Kidney tubule cell (primary cell): ENCODE measurements at places on chromosomes 12 and 14.

GRCh38 chr14:63949696-63950095, 96.9 kb downstream of the SYNE2 start:
- DNase-seq = no peak

GRCh38 chr14:79356040-79356439, 855.3 kb downstream of the DIO2 start:
- no peak for DNase-seq

DNA sequence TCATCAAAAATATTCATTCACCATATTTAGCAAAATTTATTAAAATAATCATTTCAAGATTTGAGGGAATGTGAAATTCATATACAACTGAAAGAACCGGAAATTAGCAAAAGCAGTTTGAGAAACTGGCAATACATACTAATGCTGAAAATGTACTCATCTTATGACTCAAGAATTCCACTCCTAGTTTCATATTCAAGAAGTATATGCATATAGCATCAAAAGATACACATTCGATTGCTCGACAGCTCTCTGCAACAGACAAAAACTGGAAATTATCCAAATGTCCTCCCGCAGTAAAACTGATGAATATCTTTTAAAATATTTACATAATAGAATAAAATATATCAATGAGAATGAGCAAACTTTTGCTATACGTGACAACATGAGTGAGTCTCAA, 189.2 kb upstream of the MGAT4C start:
- DNase-seq = no peak

- DNase-seq = no peak
Measured at GRCh38 chr12:130555628-130556485, 160.2 kb downstream of the RIMBP2 start.

GRCh38 chr12:58670623-58671022, 249.7 kb downstream of the LRIG3 start:
- no peak for DNase-seq

- DNase-seq = no peak
Measured at GRCh38 chr12:53330671-53331070, 5.5 kb downstream of the SP7 start.

DNA sequence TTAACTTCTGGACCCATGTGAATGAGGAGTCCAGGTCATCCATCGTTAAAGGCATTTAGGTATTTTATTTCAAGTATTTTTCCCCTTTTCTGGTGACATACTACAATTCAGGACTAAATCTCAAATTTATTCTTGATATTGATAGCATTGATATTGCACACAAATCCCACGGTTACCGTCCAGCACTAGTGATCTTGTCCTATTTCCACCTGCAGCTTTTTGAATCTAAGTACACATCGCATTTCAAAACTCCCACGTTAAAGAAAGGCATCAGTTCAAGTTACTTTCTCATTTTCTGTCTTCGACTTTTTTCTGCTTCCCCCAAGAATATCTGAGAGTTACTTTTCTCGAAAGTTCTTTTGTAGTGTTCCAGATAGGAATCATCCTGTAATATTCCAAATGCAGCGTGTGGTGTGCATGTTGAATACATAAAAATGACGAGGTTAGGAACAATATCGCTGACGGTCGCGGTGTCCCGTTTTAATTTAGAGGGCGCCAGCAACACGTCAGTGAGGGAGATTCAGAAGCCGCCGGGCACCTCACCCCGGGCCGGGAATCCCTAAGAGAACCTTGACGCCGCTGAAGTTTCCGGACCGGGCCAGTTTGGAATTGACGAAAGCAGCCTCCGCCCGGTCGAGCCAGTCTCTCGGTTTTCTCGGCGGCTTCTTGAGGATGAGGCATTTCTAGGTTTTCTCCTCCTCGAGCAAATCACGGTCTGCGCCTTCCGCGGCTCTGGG, 569 bp upstream of the RGS6 start:
- no peak for DNase-seq

GRCh38 chr12:69886109-69886508, 61.1 kb downstream of the MYRFL start:
- DNase-seq = no peak

DNA sequence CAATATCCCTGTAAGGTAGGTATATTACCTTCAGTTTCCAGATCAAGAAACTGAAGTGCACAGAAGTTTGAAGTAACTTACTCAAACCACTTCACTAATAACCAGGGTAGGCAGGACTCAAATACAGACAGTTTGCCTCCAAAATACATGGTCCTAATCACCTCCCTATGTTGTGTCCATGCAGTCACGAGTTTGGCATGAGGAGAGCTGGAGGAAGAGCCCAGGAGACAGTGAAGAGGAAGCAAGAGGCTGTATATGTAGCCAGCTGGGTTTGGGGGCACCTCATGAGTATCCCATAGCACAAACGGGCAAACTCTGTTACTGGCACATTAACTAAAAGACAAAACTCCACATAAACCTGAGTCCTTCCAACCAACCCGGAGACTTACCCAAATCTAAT, 79.2 kb downstream of the DUSP16 start:
- DNase-seq = no peak

DNA sequence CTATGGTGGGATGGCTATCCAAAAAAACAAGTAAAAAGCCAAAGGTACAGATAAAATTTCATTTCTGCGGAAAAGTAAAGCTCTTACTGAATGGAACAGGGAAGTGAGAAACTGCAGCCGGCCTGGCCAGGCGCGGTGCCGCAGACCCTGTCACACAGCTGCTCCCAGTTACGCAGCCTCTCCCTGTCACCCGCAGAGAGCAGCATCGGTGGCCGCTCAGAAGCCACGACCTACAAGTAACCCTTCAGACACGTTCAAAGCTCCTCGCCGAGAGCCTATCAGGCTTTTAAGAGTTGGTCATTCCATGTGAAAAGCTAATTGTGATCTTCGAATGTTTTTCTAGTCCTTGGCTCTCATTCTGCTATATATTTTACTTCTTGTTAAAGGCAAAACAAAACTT, 11.0 kb upstream of the ANKLE2 start:
- DNase-seq = no peak

DNA sequence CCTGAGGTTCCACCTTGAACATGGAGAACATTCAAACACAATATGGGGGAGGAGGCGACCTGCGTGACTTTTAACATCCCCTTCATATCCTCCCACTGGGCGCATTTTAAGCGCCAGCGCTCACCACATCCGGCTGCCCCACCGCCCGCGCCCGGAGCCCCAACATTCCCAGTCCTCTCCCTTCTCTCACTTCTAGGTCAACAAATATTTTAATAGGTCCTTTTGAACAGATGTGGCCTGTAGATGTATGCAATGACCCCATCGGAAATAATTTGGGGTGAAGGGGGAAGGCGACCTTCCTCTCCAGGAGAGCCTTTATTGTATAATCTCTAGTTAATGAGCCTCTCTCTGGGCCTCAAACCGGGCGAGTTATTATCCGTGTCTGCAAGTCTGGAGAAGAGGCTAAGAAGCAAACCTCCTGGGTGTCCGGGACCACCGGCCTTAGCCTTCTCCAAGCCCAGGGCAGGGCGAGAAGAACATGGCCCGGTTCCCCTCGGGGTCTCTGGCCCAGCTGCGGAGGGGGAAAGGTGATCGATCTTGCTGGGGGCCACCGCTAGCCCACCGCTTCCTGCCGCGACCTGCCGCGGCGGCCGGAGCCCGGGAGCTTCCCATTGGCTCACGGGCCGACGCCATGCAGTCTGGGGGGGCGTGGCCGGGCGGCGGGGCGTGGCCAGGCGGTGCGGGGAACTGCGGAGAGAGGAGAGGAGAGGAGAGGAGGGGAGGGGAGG, 83.2 kb upstream of the HMGA2 start:
- peak; percentile 87 for DNase-seq

GRCh38 chr12:48336061-48336460, 14.7 kb downstream of the ZNF641 start:
- no peak for DNase-seq

DNA sequence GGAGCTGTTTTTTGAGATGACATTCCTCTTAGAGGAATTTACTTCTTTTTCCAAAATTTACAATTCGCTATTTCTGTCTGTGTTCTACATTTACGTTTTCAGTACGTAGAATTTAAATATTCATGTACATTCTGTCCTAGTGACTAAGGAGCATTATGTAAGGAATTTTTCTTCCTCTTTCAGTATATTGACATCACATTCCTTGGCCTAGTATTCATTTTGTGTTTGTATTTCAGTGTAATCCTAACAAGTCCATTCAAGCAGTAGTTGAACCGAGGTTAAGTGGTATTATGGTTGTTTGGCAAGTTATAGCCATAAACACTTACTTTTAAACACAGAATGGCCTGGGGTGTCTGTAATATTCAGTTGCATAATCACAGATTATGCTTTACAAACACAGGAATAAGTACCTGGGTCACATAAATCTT, 465.2 kb downstream of the PCNX1 start:
- peak; percentile 57 for DNase-seq

DNA sequence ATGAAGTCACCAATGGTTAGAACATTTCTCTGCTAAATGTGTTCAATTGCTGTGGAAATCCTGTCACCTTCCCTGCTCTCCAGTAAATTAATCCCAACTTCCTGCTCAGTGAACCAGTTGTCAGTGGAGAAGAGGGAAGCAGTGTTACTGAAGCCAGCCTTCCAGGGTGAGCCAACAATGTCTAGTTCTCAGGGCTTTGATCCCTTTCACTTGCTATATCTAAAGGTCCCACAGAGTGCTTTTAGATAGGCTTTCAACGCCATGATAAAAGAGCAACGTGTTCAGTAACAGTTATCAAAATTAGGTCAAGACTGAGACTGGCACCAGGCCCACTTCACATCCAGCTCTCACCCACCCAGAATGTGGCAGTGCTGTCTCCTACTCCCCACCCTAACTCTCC, 139.7 kb downstream of the KCNH5 start:
- DNase-seq = peak; percentile 2

DNA sequence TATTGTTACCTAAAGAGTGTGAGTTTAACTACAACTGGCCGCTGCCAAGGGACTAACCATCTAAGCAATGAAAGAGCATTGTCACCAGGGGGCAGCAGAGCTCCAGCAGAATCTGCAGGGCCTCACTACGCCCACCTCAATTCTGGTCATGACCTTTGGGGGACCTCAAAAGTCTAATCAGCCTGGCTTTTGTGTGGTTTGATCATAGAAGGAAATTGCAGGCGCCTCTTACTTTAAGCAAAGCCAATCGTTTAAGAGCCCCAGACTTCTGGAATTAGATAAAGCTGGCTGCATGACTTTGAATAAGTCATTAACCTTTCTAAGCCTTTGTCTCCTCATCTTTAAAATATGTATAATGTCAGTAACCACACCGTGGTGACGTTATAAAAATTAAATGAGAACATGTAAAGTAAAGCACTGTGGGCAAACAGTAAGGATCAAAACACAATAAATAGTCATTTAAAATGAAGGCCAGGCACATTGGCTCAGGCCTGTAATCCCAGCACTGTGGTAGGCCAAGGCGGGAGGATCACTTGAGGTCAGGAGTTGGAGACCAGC, 58.6 kb downstream of the TBX3 start:
- peak; percentile 41 for DNase-seq

GRCh38 chr12:131041968-131042833, 88.5 kb downstream of the ADGRD1 start:
- DNase-seq = no peak

DNA sequence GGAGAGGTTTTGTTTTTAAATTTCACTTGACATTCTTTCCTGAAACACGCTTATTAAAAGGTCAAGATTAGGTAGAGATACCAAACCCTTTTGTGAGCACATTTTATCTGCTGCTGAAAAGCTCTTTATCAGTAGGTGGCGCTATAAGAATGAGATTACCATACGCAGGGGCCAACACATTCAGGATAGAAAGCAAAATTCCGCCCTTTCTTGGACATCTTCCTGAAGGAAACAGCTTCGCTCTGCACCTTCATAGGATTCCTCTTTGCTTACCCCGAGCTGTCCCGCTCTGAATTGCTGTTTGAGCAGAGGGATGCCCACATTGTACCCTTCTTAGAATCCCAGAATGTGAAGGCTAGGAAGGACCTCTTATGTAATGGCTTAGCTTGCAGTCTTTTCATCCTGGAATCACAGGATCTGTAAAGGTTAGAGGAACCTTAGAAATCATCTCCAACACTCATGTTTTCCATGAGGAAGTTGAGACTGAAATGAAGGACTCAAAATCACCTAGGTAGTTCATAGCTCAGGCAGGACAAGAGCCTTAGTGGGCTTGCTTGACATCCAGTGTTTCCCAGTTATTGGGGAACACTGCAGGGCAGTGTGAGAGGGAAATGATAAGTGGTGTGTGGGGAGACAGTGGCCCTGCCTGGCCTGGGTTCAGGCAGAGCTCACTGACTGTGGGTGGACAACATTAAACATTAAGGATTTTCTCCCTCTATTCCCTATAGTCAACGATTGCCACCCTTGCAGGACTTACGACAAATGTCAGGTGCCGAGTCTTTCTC, 38.7 kb upstream of the CRY1 start:
- DNase-seq = peak; percentile 77

DNA sequence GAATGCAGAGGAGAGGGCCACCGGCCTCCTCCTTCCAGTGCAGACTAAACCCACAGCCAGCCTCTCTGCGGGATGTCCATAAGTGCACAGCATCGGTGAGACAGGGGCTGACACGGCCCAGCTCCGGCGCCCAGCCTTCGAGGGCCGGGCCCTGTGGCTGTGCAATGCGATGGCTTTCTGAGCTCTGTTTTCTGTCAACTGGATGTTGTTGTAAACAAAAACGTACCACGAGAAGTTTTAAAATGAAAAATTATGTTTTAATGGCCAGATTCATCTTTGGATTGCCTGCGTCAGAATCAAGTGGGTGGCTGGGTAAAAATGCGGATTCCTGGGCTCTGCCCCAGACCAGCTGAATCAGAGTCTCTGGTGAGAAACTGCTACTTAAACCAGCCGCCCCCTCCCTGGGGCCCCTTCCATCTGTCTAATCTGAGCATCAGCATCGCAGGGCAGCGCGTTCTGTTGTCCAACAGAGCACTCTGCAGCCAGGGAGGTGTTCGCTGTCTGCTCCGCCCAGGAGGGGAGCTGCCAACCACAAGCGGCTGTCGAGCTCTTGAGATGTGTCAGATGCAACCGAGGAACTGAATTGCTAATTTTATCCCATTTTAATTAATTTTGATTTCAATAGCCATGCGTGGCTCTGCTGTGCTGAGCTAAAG, 133.4 kb downstream of the RFLNA start:
- DNase-seq = no peak

- DNase-seq = no peak
Measured at GRCh38 chr12:13211191-13211858, 14.8 kb downstream of the EMP1 start.

GRCh38 chr12:131113568-131114270, 160.0 kb downstream of the ADGRD1 start:
- peak; percentile 49 for DNase-seq

- no peak for DNase-seq
Measured at GRCh38 chr14:94099006-94099405, 11.5 kb upstream of the IFI27 start.

- no peak for DNase-seq
Measured at GRCh38 chr12:97982684-97983083, 520.1 kb downstream of the RMST start.

- DNase-seq = peak; percentile 8
Measured at GRCh38 chr12:125683748-125684381, 618.6 kb downstream of the AACS start.

GRCh38 chr12:119749666-119750065, 81.7 kb downstream of the PRKAB1 start:
- DNase-seq = peak; percentile 37
